ENCODE measurements at places on chromosomes 7 and 10.

- no peak for DNase-seq
Measured at GRCh38 chr7:148521271-148521670, 69.3 kb upstream of the C7orf33 start.

DNA sequence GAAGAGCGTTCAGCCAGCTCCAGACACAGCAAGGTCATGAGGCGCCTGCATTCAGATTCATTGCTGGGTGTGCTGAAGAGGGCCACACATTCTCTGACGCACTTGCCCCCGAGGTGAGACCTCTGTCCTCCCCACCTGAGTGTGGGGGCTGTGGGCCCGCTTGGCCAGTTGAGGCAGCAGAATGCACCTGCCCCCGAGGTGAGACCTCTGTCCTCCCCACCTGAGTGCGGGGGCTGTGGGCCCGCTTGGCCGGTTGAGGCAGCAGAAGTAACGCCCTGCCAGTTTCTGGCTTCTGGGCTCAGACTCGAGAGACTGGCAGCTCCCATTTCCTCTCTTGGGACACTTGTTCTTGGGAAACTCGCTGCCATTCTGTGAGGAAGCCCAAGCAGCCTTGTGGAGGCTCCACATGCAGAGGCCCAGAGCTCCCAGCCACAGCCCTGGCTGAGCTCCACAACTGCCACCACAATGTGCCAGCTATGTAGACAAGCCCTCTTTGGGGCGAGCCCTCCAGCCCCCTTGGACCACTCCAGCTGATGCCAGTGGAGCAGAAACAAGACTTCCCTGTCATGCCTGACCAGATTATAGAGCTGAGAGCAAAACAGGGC lies 434.0 kb downstream of the DNAJB6 start:
- no peak for DNase-seq

GRCh38 chr10:86023931-86024280 lies 342.7 kb downstream of the GRID1 start:
- no peak for DNase-seq

- no peak for DNase-seq
Measured at GRCh38 chr10:74333174-74333573, 182.2 kb downstream of the ADK start.

- DNase-seq, result peak; percentile 45
Measured at GRCh38 chr10:100872034-100872791, 40.5 kb upstream of the SLF2 start.

GRCh38 chr10:61157182-61157581 lies 213.2 kb upstream of the RHOBTB1 start:
- no peak for DNase-seq

GRCh38 chr7:149791-150636 lies 42.4 kb upstream of the FAM20C start:
- no peak for DNase-seq

- DNase-seq, result no peak
Measured at GRCh38 chr7:78499283-78499682, 700.7 kb downstream of the PHTF2 start.

DNA sequence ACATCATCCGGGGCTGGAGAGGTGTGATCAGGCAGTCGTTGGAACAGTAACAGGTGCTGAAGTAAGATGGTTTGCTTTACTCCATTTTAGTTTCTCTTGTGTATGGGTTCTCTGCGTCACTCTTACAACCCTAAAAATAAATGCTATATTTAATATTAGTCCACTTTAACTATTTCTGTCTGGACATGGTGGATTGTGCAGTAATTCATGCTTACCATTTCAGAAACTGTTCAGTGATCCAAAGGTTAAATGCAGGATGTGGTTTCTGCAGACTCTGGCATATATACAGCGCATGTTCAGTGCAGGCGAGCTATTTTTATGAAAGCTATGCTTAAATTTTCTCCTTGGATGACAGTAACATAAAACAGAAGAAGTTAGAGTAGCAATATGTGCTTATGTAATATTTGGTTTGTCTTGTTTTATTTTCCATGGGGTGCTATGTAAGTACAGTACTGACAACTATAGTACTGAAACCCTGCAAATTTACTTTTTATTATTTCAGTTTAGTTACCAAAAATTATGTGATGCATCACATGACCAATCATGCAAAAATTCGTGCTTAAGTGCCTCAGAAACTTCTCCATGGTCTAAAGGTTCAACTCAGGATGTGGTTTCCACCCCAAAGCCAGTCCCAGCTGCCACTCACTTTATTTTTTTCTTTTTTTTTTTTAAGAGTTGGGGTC lies 46.6 kb upstream of the GRID1 start:
- DNase-seq, result peak; percentile 68

DNA sequence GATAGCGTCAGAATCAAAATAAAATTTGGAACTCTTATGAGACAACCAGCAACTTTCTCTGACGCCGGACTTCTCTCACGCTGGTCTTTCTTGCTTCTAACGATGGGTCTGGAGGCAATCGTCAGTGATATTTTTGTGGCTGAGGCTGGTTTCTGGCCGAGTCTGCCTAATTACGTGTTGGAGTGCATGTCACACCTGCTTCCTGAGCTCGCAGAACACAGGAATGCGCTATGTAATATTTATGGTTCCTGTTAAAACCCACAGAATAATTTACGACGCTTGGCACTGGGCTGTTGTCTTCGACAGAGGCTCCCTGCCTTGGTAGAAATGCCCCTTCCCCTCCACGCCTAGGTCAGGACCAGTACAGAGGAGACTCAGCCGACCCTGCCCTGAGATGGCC lies 64.9 kb downstream of the NPTX2 start:
- DNase-seq, result no peak

- DNase-seq, result no peak
Measured at GRCh38 chr10:62177111-62177510, 91.5 kb downstream of the RTKN2 start.

- no peak for DNase-seq
Measured at GRCh38 chr10:16184096-16184597, 252.7 kb upstream of the PTER start.

- no peak for DNase-seq
Measured at GRCh38 chr7:155911471-155912105, 99.3 kb upstream of the SHH start.

DNA sequence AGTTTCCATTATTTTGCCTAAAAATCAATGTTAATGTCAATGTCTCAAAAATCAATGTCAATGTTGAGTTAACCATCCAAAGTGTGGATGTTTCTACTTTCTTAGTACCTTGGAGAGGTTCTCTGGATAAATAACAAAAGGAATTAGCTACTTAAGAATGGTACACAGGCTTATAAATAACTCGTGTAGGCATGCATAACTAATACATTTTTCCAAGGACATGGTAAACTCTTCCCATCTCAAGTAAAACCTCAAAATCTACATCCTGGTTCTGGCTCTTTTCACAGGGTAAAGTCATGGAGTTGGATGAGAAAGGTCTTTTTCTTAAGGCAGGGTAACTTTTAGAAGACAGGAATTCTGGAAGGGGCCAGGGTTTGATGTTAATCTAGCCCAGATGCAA lies 59.9 kb downstream of the CAV1 start:
- no peak for DNase-seq

DNA sequence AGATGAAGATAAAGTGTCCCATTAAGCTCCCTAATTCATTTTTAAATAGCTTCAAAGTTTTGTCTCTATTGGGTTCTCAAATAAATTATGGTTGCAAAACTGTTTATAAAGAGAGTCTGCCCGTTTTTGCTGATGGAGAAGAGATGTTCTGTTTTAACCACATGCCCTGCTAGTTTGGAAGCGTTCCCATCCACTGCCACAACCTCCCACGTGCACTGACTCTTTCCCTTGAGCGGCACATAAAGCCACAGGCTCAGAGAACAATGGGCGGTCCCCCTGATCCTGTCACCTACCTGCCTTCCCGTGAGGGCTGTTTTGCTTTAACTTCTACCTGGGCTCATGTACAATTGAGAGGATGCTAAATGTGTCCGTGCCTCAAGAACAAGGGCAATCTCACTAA lies 65.5 kb downstream of the CPVL start:
- no peak for DNase-seq

DNA sequence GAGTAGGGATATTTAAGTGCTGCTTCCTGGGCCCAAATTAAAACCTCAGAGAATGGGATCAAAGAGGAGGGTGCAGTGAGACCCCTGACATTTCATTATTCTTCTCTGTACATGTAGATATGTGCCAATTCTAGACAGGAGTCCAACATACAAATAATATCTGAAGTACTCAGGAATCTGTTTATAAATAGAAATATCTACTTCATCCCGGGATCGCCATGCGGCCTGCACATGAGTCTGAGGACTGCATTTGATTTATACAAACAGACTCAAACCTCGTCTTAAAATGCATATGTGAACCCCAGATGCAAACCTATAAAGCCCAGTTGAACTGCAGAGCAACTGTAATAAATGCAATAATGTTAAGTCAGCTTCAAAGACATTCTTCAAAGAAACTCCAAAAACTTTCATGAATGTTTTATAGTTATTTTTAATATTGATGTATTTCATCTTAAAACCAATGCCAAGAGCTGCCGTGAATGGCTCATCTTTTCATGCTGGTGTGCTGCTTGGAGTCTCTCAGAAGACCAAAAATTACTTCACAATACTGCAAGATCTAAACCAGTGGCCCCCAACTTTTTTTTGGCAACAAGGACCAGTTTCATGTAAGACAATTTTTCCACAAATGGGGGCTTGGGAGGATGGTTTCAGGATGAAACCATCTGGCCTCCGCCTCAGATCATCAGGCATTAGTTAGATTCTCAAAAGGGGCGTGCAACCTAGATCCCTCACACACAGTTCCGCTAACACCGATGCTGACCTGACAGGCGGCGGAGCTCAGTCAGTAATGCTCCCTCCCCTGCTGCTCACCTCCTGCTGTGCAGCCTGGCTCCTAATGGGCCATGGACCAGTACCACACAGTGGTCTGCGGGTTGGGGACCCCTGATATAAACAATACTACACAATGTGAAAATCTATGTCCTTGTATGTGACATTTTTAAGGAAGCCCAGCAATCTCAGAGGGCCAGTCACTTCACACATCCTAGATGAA lies 166.9 kb downstream of the PARD3 start:
- DNase-seq, result no peak

DNA sequence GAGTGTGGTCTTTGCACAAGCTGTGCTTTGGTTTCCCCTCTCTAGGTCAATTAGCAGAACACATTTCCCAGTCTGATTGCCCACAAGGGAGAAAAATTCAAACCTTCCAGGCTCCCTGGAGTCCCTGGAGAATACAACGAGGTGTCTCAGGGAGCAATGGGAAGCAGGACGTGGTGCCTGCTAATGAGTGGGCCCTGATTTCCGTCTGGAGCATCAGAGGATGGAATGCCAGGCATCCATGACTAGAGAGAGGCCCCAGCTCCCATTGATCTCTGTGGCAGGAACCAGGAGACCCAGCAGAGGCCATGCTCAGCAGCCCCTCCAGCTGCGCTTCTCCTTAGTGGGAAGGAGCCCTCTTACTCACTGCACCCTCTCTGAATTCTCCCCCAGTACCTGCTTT lies 33.2 kb upstream of the TLX1 start:
- no peak for DNase-seq

DNA sequence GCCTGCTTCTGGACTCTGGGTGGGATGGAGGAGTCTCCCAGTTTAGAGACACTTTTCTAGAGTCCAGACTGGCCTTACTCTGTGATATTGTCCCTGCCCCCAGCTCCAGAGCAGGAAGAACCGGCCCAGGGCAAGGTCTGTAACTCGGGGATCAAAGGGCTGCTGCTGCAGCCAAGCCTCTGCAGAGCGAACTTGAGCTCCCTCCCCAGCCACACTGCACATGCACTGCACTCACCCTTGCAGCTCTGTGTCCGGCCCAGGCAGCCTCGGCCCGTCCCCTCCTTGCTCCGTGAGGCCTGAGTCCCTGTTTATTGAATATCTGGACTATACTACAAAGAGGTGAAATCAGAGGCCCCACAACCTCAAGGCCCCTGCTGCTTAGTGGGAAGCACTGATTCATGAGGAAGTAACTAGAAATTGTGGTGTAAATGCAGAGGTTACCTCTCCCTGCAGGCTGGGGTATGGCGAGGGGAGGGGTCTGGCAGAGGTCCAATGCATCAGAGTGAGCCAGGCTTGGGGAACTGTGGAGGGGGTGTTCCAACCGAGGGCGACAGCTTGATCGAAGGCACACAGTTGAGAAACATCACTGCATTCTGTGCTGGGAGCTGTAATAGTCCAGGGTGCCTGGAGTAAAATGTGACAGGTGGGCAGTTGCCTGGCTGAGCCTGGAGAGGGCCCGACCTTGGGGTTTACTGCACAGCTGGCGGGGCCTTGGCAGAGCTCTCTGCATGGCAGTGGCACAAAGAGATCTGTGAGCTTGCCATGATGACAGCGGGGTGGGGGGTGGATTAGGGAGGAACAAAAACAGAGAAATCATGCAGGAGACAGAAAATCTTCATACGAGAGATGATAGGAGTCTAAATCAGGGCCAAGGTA lies 49.1 kb downstream of the AOC1 start:
- no peak for DNase-seq

- DNase-seq, result no peak
Measured at GRCh38 chr7:127881564-127881963, 149.7 kb downstream of the LRRC4 start.
